ENCODE measurements at places on chromosomes 2 and 18. TPM values are rescaled to one million over a fixed set of nuclear protein-coding genes. Genes with fewer than 3 reads are reported as not detected.

- DNase-seq, result no peak
These were observed 44.7 kb upstream of the KIDINS220 start for GRCh38 chr2:8882094-8882493.

Gene C2orf78
- total RNA-seq, result not detected

Gene VWC2L
- total RNA-seq, result 0.17 TPM

Gene FBLN7
- total RNA-seq, result 4.2 TPM

Gene PRKAG3
- total RNA-seq, result not detected

DNA sequence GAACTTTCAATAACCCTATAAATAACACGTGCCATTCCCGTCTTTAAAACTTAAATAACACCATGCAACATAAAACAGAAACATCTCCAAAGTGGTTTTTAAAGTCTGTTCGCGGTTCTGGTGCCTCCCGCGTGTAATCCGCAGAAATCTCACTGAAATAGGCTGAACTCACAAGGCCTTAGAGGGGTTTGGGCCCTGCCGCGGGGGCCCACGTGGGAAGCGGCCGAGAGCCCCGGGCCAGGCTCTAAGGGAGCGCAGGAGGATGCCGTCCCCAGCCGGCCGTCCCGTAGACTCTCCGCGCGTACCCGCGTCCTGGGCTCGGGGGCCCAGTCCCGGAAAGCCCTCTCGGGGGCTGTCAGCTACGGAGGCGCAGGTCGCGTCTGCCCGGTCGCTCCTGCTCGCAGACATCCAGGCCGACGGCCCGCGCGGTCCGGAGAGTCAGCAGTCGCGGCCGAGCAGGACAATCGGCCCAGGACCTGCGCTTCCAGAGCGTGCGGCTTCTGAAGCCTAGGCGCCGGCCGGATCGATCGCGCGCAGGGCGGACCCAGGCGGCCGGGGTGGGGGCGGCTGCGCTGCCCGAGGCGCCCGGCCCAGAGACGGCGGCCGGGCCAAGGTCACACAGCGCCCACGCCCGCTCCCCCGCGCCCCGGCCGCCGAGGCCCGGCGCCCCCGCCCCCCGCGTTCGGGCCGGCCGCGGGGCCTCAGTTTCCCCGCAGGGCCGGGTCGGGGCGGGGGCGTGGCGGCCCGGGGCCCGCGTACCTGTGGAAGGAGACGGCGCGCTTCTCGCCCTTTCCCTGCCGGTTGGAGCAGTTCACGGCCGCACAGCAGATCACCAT is 558 bp downstream of the THAP4 start:
- DNase-seq, result no peak

Gene TOGARAM2
- total RNA-seq, result 1.6 TPM

Gene CRYGD
- total RNA-seq, result not detected

- DNase-seq, result no peak
These were observed 61.6 kb upstream of the TGFA start for GRCh38 chr2:70615222-70615621.

DNA sequence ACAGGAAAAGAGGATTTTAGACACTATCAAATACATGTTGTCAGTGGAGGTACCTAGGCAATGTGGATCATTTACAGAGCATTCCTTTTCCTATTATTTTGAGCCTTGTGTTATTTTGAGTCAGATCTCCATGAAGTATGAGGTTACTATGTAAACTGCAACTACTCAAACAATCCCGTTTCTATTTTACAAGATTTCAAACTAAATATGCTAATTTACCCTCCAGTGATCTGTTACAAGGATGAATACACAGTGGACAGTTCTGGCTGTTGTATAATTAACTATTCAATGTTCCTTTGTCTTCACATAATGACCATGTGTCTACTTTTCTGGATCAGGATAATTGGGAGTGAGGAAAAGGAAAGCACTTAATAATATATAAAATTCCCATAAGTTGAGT is 4.6 kb downstream of the HOXD1 start:
- no peak for DNase-seq

Gene SFTPB
- 2.7 TPM for total RNA-seq

Gene ST6GAL2
- 18.7 TPM for total RNA-seq

DNA sequence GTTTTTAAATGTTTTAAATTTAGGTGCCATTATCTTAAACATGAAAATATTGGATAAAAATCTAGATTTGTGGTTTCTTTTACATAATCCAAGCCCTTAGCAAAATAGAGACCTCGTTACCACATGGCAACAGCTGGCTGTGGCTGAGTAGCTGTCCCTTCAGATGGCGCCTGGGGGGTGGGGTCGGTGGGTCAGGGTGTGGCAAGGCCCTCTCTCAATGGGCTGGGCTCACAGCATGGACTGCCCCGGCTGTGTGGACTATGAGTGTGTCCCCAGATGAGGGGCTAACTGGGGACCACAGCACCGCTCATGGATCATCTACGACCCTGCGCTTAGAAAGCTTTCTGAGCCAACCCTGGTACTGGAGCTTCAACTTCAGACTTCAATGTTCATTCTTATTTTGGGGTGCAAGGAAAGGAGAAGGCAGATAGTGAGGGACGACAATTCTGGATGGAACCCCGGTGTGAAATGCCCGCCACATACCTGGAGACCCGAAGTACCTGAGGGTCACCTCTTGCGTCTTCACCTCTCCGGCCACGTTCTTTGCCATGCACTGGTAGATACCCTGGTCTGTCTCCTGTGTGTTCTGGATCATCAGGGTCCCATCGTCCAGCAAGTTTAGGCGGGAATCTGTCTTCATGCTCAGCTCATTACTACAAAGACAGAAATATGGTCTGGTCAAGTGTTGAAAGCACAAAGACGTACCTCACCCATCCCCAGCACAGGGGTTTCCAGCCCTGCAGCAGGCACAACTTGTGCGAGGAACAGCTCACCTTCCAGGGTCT is 71.0 kb downstream of the PXDN start:
- no peak for DNase-seq

Gene HTR2B
- total RNA-seq, result not detected

Gene CYP27C1
- total RNA-seq, result 0.62 TPM

DNA sequence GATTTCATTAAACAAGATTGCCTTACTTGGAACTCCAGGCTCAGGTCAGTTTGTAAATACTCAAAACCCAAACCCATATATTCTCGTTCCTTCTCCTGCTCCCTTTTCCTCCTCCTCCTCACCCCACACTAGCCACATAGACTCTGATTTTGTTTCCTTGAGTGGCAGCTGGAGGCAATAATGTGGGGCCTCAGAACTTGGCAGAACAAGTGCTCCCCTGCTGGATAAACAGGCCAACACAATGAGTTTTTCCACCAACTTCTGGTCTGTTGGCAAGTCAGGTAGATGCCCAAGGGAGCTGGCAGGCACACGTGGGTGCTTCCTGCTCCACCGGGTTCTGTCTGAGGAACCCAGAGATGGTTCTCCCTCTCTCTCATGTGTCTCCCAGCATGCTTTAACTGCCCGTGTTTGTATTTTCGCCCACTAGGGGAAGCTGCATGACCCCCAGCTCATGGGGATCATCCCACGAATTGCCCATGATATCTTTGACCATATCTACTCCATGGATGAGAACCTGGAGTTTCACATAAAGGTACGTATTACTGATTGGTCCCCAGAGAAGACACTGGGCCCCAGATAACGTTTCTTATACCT is 61.9 kb downstream of the KIF5C start:
- DNase-seq, result no peak
